ENCODE measurements at places on chromosomes 2 and 18.

DNA sequence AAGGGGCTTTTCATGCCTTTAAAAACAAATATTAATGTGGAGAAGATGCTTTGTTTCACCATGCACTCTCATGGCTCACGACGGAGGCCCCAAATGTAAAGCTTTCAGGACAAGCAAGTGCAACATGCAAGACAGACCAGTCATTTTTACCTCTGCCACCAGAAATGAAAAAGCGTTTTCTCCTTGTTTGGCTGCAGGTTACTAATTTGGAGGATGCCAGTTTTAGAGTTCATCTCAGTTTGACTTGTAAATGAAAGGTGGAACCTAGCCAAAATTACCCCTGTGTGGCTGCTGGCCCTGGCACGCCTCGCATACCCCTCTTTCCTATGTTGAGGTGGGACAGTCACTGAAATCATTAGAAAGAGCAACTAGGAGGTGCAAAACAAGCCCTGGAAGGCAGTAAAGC lies 138.6 kb downstream of the BCL2 start:
- no peak for DNase-seq

DNA sequence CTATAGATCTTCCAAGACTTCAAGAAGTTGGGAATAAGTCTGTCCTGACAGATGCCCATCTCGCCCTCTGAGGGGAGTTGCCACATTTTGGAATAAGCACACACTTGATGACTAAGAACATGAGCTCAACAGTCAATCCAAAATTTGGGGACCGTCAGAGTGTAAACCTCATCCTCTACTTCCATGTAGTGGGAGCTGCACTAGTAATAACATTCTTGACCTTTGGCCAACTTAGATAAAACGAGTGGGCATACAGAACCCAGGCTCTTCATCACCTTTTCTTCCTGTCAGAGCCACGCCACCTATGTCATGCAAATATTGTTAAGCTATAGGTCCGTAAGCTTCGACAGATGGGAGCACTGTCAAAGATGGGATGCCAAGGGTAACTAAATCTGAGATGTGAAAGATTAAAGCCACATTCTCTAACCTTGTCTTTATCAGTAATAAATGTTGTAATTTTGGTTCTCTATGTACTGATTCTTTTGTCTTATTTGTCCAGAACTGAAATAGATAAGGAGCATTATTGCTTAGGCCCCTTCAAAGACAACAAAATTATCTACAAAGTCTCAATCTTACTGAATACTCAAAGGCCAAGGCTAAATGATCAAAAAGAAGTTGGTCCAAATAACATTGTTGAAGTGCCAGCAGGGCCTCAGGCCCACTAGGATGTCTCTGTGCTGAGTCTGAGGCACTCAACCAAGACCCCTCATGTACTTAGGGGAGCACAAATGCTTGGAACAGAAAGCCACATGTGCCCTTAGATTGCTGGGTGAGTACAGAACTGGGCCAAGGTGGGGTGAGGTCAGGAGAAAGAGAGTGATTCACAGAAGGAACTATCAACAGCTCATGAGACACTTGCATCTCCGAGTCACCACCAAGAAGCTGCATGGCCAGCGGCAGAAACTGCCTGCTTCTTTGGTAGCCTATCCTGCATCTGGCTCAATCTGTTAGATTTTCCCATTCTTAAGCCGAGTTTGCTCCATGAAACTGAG lies 15.0 kb downstream of the CDH2 start:
- no peak for DNase-seq

DNA sequence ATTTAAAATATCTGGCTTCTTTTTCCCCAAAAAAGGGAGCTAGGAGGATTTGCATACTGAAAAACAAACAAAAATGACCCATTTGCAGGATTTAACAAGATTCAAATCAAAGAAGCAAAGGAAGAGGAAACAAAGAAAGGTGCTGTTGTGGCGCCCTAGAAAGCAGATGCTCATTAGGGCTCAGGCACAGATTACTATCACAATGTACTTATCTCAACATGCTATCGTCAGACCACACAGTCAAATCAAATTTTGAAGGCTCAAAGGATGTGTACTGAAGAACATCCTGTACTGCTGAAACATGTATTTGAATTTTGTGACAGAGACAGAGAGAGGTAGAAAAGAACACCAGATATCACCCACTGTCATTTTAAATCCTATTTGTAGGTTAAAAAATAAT lies 10.9 kb downstream of the RBMS1 start:
- peak; percentile 23 for DNase-seq

DNA sequence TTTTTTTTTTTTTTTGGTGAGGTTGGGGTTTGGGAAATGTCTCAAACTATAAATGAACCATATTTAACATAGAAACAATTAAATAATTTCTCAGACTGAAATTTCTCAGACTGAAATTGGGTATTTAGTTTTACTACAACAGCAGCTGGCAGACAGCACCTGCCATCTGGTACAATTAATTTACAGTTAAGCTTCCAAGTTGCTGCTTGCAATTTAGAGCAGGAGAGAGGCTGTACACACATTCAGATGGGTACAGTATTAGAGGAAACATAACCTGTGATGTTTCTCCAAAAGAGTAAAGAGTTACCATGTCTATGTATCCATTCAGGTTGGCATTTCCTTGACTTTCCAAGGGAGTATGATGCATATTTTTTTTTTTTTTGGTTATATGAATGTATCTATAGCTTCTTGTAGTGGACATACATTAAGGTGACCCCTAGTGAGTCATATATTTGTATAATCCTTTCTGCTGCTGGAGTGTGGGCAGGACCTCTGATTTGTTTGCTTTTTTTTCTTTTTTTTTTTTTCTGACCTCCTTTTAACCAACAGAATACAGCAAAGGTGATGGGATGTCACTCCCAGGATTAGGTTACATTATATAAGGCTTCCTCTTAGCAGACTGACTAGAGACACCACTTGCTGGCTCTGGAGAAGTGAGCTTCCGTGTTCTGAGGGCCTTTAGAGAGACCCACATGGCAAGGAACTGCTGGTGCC lies 201.7 kb downstream of the PTH2R start:
- no peak for DNase-seq

GRCh38 chr18:63288311-63288710 lies 31.3 kb downstream of the BCL2 start:
- DNase-seq = no peak

GRCh38 chr2:224729435-224729834 lies 13.3 kb upstream of the CCDC195 start:
- DNase-seq = no peak

GRCh38 chr2:206881708-206882410 lies 57.5 kb upstream of the CPO start:
- no peak for DNase-seq

Measured in A673 (cell line).